ENCODE measurements at places on chromosomes 5 and 9.

- DNase-seq, result no peak
Observed at GRCh38 chr5:51336878-51337277, 46.4 kb upstream of the ISL1 start.

DNA sequence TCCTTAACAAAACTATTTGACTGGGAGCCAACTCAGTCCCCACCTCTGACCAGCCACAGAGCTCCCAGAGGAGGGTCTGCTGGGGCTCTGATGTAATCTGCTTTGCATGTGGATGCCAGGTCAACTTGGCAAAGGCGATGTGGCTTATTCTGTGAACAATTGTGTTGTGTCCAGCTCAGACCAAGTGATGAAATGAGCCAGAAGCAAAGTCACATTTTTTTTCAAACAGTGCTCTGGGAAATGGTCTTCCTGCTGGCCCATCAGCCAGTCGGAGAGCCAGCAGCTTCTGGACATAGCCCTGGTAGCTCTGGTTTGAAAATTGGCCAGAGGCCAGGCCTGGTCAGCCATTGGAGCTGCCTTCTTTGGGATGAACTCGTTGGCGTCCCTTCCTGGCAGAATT, 86.5 kb downstream of the ANGPTL2 start:
- DNase-seq, result no peak

DNA sequence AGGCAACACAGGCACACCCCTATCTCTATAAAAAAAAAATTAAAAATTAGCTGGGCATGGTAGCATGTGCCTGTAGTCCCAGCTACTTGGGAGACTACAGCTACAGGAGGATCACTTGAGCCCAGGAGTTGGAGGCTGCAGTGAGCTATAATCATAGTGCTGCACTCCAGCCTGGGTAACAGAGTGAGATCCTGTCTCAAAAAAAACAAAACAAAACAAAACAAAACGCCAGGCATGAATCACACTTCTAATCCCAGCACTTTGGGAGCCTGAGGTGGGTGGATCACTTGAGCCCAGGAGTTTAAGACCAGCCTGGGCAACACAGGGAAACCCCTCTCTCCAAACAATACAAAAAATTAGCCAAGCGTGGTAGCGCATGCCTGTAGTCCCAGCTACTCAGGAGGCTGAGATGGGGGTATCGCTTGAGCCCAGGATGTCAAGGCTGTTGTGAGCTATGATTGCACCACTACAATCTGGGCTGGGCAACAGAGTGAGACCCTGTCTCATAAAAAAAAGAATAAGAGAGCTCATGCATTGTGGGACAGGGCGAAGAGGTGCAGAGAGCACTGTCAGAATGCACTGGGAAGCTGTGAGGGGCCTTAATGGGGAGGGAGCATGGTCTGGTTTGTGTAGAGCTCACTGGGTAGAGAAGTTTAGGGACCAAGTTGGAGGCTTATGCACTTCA, 8.4 kb upstream of the SAP30L start:
- no peak for DNase-seq

DNA sequence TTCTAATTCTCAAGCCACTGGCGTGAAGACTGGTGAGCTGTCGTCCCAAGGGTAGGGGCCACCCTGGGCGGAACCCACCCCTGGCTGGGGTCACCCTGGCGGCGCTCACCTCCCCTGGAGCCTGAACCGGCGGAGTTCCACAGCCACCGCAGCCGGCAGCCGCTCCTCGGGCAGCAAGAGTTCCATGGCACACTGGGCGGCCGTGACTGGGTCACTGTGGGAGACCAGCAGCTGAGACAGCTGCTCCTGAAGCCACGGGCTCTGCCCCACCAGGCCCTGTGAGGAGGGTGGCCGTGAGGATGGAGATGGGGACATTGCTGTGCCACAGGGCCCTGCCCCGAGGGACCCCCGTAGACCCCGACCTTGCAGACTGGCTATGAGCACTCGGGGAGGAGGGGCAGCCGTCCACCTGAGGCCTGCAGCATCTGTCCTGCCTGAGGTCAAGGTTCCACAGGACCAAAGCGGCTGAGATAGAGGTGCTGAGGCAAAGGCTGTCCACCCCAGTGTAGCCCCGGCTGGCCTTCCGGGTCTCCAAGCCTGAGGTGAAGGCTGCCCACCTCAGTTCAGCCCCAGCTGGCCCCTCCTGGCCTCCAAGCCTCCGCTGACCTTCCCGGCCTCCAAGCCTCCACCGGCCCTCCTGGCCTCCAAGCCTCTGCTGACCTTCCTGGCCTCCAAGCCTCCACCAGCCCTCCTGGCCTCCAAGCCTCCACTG, 50.6 kb upstream of the NRARP start:
- DNase-seq, result no peak

GRCh38 chr5:137192293-137192743, 306.8 kb downstream of the SPOCK1 start:
- no peak for DNase-seq

DNA sequence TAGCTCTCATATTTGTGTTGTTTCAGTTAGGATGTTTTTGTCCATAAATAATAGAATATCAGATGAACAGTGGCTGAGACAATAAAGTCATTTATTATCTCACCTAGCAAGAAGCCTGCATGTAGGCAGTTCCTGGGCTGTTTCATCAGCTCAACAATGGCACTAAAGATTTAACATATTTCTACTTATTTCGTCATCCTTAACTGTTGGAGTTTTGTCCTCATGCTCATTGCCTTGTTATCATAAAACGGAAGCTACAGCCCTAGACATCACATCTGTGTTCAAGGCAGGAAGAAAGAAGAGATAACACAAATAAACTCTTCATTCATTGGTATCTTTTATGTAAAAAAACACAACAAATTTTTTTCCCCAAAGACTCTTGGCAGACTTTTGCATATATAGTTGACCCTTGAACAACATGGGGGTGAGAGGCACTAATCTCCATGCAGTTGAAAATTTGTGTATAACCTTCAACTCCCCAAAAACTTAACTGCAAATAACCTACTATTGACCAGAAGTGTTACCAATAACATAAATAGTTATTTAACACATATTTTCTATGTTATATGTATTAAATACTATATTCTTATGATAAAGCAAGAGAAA, 277.2 kb upstream of the ADRA1B start:
- DNase-seq, result no peak

DNA sequence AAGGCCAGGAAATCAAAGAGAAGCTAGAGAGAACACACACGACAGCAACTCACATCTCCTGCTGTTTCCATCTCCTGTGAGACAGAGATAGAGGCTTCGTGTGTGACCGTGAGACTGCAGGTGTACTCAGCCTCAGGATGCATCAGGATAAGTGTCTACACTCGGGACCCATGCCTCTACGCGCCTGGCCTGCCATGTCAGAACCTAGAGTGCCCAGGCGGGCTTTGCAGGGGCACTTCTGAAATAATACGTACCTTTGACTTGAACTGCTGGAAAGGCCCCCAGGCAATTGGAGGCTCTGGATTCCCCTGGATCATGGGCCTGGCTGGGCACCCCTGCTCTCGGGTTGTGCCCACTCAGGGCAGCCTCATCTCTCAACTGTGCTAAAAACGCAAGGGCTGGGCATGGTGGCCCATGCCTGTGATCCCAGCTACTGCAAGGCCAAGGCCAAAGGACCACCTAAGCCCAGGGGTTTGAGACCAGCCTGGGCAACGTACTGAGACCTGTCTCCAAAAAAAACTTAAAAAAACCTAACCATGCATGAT, 13.0 kb downstream of the CLPTM1L start:
- no peak for DNase-seq

GRCh38 chr5:116655431-116655830, 80.8 kb upstream of the SEMA6A start:
- no peak for DNase-seq

All from caudate nucleus (tissue), 63 donors.